CD8-positive, alpha-beta memory T cell (primary cell): ENCODE measurements at places on chromosomes 2 and 18. TPM values are rescaled to one million over a fixed set of nuclear protein-coding genes. Genes with fewer than 3 reads are reported as not detected.

DNA sequence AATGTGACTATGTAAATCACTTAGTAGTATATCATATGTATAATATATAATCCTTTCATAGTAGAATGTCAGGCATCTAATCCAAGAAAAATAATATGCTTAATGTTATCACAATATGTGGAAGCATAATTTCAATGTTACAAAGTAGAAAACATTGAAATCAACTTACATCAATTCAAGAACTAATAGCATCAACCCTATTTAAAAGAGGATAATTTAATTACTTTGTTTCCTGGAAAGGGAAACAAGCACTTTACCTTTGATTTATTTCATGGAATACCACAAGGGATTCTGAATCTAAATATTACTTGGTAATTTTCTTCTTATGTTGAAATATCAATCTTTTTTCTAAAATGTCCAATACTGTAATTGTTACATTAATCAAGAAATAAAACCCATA is 30.6 kb upstream of the SOCS6 start:
- no peak overlapping the region for H3K4me3 ChIP-seq
- DNase-seq, result no peak
- H3K27ac ChIP-seq, result no peak overlapping the region

Gene NT5DC4
- total RNA-seq, result not detected

GRCh38 chr18:46335534-46336101 is 231.4 kb downstream of the HAUS1 start:
- H3K27ac ChIP-seq, result no peak overlapping the region
- no peaks in the 10 kb centered on the region for H3K36me3 ChIP-seq
- H3K4me3 ChIP-seq, result no peak overlapping the region
- no peak for DNase-seq

DNA sequence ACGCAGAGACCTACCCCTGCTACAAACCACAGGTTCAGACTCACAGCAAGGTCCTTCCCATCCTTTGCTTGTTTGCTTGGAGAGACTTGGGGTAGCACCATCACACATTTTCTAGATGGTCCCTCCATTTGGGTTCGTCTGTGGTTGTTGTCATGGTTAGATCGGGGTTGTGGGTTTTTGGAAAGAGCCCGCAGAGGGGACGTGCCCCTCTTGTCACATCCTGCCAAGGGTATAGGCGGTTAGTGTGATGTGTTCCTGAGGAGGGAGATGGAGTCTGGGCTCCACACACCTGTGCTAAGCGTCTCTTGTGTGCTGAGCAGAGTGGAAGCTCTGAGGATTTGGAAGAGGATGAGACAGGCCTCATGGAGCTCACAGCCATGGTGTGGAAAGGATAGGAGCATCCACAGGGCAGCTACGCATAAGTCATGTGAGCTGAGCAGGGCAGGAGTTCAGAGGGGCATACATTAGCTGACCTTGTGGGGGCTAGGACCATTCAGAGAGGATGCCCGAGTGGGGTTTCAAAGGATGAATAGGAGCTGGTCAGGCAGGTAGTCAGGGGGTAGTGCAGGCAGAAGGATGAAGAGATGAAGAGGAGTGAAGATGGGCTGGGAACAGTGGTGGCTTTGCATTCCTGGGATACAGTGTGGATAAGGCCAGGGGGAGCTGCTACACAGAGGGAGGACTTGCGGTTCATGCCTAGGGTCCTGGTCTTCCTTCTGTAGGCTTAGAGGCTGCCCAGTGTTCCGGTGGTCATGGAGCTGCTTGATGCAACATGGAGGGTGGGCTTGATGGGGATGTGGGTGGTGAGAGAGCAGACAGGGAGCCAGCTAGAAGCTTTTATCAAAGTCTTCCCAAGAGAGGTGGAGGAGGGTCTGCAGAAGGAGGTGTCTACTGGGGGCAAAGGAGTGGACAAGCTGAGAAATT is 62.9 kb downstream of the ACKR3 start:
- H3K27me3 ChIP-seq, result no peaks in the 10 kb centered on the region
- no peak overlapping the region for H3K27ac ChIP-seq
- no peaks in the 10 kb centered on the region for H3K4me1 ChIP-seq
- H3K4me3 ChIP-seq, result no peak overlapping the region
- H3K36me3 ChIP-seq, result no peaks in the 10 kb centered on the region
- no peak for DNase-seq

DNA sequence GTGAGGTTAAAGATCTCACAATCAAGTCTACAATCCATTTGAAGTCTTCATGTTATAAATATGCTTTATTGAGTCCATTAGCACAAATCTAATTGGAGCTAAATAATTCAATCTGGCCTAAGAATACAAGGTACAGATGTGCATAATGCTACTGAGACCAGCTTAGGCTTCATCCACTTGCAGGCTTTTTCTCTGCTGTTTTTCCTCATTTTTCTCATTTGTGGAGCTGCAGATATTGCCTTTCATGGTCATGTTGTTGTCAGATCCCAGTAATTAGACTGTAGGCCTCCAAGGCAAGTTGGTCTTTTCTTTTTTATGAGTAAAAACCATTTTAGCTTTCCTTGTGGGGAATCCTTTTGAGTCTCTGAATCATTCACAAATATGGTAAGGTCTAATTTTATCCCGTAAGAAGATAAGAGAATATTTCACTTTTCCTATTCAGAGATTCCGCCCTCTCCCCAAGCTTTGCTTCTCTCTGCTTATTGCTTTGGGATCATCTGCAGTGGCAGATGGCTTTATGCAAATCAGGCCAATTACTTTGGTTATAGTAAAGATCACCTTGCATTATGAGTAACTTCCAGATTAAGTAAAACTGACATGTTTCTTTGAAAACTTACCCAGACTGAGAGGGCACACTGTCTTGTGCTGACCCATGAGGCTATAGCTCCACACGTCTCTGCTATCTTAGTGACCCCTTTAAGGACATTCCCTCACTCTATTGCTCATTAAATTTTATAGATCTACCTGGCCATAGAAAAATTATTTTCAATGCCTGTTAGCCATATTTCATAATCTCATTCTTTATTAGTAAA is 80.9 kb downstream of the MGAT5 start:
- H3K4me3 ChIP-seq, result no peak overlapping the region
- H3K27me3 ChIP-seq, result no peaks in the 10 kb centered on the region
- H3K4me1 ChIP-seq, result no peaks in the 10 kb centered on the region

GRCh38 chr18:75658330-75658729 is 230.8 kb upstream of the SMIM21 start:
- no peak overlapping the region for H3K4me3 ChIP-seq
- H3K27me3 ChIP-seq, result no peaks in the 10 kb centered on the region
- no peaks in the 10 kb centered on the region for H3K36me3 ChIP-seq
- no peak overlapping the region for H3K27ac ChIP-seq
- no peaks in the 10 kb centered on the region for H3K4me1 ChIP-seq

Gene RUFY4
- not detected for total RNA-seq

Gene IL1R1
- 3.7 TPM for total RNA-seq

- H3K36me3 ChIP-seq, result peaks cover 56% of the 10 kb centered on the region
- peaks cover 30% of the 10 kb centered on the region for H3K4me1 ChIP-seq
- H3K4me3 ChIP-seq, result no peak overlapping the region
- no peak overlapping the region for H3K27ac ChIP-seq
- no peak for DNase-seq
- no peaks in the 10 kb centered on the region for H3K27me3 ChIP-seq
Observed at GRCh38 chr2:200814276-200814815, 2.6 kb downstream of the BZW1 start.
